ENCODE measurements at places on chromosomes 1 and 21.
A peak's percentile ranks its signal among the peaks of the same experiment; 100 is the strongest.

DNA sequence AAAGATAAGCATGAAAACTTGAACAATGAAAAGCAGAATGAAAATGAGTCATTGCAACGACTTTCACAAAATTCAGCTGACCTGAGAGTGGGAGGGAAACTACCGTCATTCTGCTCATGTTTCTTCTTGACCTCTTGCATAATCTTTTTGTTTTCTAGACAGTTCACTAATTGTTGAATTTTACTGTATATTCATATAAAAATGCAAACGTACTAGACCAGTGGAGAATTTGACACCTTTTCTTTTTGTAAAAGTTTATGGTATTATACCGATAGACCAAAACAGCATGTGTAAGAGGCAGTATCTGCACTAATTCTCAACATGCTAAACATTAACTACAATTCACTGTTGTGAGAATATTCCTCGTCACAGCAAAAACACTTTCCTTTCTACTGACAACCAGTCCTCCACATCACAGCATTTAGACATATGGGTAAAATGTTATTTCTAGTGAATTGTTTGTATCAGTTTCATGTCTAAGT lies 137.8 kb downstream of the GREM2 start:
- no peak for DNase-seq

DNA sequence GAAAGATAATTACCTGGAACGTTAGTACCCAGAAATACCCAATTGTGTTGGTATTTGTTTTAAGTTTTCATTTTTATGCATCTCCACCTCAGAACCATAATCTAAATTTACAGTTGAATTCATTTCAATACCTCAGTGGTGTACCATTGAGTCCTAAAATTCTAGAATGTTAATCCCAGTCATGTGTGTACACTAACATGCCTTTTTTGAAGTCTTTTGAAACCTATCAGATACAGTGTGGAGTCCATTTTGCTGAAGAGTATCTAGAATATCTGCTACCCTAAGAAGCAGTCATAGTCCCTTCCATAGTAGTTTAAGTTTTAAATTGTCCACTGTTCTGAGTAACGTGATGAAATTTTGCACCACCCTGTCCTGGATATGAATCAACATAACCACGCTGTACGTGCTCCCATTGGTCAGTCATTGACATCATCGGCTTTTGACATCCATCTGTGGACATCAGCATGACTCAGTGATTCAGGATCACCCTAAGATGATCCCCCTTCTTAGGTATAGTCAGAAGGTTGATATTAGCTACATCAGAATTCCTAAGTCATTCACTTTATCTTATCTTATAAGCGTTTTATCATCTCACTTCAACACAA lies 7.5 kb upstream of the ASH1L start:
- no peak for DNase-seq

DNA sequence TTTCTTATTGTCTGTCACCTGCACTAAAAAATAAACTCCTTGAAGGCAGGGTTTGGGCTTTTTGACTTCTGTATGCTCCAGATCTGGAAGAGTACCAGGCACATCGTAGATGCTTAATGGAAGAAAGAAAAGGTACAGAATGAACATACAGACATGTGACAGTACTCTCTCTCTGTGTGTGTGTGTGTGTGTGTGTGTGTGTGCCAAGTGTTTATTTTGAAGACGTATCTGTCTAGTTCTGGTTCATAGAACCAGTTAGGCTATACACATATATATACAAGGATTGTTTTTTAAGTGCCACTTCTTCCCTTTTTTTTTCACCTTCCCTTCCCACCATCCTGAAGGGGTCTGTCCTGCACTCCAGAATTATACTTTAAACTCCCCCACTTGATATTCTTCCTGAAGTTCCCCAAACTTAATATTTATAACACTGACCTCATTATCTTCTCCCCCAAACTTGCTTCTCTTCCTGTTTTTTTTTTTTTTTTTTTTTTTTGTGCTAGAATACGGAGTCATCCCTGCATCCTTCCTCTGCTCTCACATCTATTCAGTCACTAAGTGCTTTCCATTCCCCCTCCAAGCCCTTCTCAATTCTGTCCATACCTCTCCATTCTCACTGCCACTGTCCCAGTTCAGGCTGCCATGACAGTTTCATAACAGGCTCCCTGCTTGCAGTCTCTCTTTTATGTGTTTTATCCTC lies 5.4 kb upstream of the KCNA3 start:
- no peak for DNase-seq

GRCh38 chr1:1061682-1062345 lies 12.3 kb downstream of the RNF223 start:
- no peak for DNase-seq

- no peak for DNase-seq
Observed at GRCh38 chr21:14438211-14438610, 55.3 kb upstream of the HSPA13 start.

GRCh38 chr1:30507401-30508174 lies 215.8 kb downstream of the MATN1 start:
- no peak for DNase-seq

DNA sequence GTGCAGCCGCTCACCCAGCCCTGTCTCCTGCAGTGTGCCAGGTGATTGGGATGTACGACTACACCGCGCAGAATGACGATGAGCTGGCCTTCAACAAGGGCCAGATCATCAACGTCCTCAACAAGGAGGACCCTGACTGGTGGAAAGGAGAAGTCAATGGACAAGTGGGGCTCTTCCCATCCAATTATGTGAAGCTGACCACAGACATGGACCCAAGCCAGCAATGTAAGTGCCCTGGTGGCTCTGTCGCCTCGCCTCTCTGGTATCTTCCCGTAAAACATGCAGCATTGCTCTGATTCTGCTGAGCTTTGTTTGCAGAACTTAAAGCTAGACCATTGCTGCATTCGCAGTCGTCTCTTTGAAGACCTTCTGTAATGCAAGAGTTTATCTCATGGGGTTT lies 79.2 kb downstream of the ATP5PO start:
- no peak for DNase-seq

GRCh38 chr1:239204401-239204800 lies 182.0 kb upstream of the CHRM3 start:
- no peak for DNase-seq

DNA sequence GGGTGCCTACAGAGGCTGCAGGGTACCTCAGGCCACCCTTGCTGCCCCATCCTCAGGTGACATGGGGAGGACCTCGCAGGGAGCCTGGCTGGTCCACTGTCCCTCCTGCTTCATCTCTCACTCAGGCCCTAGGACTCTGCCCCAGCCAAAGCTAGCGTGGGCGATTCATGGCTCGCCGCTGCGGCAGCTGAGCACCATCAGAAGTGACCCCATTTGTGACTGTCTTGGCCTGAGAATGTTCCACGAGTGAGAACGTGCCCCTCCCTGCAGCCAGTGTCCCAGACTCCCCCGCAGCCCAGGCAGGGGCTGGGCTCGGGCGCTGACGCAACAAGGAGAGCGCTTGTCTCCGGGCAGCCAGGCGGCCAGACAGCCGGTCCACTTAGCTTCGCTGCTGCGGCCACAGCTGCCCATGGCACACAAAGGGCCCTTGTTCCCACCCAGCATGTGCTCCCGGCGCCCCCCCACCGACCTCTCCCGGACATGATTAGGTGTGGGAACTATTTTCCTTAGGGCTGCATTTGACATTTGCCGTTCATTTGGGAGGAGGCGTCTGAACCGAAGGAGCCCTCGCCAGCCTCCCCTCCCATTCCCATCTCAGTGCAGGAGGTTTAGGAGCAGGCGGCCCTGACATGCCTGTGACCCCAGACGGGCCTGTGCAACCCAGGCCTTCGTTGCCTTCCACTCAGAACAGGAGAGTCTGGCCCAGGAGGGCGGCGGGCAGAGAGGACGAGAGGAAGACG lies 19.3 kb upstream of the POFUT2 start:
- no peak for DNase-seq

- DNase-seq = no peak
Observed at GRCh38 chr1:67739361-67739760, 54.4 kb downstream of the GADD45A start.

DNA sequence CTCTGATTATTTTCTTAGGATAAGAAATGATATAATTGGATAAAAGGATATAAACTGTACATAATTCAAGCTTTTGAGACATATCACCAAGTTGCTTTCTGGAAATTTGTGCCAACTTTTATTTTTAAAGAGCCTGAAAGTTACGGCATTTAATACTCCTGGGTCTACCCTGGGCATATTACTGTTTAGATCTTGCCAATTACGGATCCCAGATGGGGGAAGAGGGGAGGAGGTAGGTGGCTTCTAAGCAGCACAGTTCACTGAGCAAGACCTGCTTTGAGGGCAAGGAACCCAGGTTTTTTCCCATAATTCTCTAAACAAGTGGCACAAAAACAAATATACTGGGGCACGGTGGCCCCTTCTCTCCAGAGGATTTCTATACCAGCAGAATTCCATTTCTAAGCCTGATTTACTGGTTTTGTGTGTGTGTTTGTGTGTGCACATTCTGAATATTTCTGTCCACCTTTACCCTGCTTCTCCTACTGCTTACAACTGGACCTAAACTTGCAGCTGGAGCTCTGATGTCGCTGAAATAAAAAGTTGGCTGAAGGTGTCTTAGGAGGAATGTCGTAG lies 76.7 kb downstream of the LAMC2 start:
- DNase-seq = no peak

- peak; percentile 74 for DNase-seq
Observed at GRCh38 chr1:25774921-25775771, 24.8 kb upstream of the SELENON start.

DNA sequence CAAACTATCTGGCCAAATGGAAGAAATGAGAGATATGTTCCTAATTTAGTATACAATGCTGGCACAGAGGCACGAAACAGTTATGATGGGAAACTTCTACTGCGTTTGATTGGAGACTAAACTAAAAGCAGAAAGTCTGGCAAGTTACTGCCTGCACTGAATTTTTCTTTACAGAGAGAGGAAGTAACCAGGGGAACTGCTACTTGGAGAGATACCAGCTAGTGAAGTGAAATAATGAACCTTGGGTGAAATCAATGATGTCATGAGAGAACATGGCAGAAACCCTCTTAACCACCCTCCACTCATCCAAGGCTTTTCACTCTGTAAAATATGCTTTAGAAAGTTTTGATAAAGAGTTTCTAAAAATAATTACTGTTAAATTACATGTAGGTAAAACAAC lies 29.3 kb downstream of the NIBAN1 start:
- no peak for DNase-seq

GRCh38 chr1:25356441-25356840 lies 18.3 kb downstream of the TMEM50A start:
- DNase-seq = no peak

DNA sequence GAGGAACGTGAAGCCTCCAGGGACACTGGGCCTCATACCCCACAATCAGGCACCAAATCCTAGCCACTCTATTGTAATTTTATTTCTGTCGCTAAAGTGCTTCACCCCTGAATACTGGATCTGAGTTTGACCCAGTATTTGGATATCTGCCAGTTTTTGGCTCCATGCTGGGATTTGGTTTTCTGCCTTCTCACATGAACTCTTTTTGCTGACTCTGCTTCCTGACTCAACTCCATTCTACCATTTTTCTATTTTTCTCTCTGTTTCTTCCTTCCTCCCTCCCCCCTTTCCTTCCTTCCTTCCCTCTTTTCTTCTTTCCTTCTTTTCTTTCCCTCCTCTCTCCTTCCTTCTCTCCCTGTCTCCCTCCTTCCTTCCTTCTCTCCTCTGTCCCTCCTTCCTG lies 151.3 kb upstream of the GJB5 start:
- DNase-seq = no peak

GRCh38 chr1:18128298-18128697 lies 20.7 kb downstream of the IGSF21 start:
- no peak for DNase-seq

- no peak for DNase-seq
Observed at GRCh38 chr1:86489242-86489878, 20.6 kb downstream of the CLCA1 start.

- DNase-seq = no peak
Observed at GRCh38 chr1:232172563-232172962, 457.4 kb downstream of the SIPA1L2 start.

GRCh38 chr1:54649130-54649898 lies 7.7 kb downstream of the MROH7 start:
- no peak for DNase-seq

GRCh38 chr21:45405819-45406762 lies 1.1 kb downstream of the COL18A1 start:
- no peak for DNase-seq

- DNase-seq = no peak
Observed at GRCh38 chr1:165829888-165830287, 2.5 kb downstream of the UCK2 start.

- DNase-seq = no peak
Observed at GRCh38 chr21:38921511-38922251, 116.0 kb downstream of the ETS2 start.

- DNase-seq = no peak
Observed at GRCh38 chr1:8241417-8242014, 76.4 kb upstream of the SLC45A1 start.

GRCh38 chr1:30745156-30745833 lies 12.3 kb downstream of the LAPTM5 start:
- no peak for DNase-seq

GRCh38 chr1:239682960-239683359 lies 296.6 kb downstream of the CHRM3 start:
- no peak for DNase-seq

GRCh38 chr1:34983700-34984355 lies 1.3 kb downstream of the TMEM35B start:
- DNase-seq = no peak

- no peak for DNase-seq
Observed at GRCh38 chr21:27648560-27648959, 681.7 kb upstream of the ADAMTS5 start.

GRCh38 chr1:159937054-159937750 lies 8.2 kb downstream of the IGSF9 start:
- DNase-seq = no peak

GRCh38 chr1:225137976-225138375 lies 208.5 kb downstream of the DNAH14 start:
- DNase-seq = no peak

GRCh38 chr1:178651742-178652141 lies 73.3 kb upstream of the RALGPS2 start:
- DNase-seq = no peak

DNA sequence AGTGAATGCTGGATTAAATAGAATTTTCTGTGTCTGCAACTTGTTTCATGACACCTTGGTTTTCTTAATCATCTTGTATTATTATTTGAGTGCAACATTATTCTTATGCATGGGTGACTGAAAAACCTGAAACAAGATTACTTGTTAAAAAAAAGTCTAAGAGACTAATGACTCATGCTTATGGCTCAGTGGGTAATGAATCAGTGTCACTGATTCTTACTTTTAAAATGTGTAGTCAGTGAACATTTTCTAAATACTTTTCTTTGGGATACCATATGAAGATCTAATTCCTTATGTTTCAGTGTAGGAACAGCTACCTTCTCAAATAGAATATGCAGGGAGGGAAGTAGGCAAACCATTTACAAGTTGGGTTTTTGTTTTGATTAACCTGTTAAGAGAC lies 65.5 kb downstream of the PRKAA2 start:
- no peak for DNase-seq

- DNase-seq = no peak
Observed at GRCh38 chr1:156281693-156282478, 739 bp downstream of the SMG5 start.
